NCI-H1436 treated with DMSO at 0.1 percent for 48 hours (cell line): ENCODE measurements at places on chromosomes 2 and 18.

GRCh38 chr2:175890636-175891242 is 111.3 kb downstream of the LNPK start:
- no peak for DNase-seq

DNA sequence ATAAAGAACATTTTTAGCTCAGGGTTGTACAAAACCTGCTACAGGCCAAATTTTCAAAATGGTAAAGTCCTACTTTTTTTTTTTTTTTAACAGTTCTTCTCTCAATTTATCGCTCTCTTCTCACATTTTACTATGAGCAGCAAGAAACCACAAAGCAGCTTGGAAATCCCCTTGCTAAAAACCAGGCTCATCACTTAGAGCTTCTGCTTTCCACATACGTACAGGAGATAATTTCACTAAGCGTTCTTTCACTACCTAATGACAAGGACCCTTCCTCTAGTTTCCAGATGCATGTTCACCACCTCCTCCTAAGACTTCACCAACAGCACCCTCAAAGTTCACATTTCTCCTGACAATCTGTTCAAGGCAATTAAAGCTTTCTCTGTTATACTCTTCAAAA is 294.9 kb upstream of the CYRIA start:
- DNase-seq = no peak

DNA sequence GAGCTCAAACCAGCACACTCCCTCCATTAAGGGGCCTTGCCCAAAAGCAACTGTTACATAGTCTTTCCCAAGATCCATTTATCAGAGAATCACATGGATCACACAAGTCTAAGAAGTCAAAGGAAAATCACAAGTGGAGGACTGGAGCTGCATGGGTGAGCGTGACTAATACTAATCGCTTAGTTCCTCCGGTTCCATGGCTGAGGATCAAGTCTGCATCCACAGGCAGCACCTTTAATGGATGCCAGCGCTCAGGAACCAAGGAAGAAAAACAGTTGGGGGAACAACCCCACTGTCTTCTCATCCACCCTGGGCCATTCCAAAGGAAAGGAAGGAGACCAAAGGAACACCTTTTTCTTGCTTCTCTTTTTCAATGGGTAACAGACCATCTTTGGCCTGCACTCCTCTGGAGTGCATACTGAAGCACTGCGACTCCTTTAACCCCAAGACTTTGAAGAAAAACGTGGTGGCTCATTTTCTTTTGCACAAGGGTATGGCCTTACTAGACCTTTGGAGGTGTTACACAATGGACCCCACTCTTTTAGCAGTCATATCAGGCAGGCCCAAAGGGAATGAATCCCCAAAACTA is 9.2 kb upstream of the WDR33 start:
- DNase-seq = no peak

DNA sequence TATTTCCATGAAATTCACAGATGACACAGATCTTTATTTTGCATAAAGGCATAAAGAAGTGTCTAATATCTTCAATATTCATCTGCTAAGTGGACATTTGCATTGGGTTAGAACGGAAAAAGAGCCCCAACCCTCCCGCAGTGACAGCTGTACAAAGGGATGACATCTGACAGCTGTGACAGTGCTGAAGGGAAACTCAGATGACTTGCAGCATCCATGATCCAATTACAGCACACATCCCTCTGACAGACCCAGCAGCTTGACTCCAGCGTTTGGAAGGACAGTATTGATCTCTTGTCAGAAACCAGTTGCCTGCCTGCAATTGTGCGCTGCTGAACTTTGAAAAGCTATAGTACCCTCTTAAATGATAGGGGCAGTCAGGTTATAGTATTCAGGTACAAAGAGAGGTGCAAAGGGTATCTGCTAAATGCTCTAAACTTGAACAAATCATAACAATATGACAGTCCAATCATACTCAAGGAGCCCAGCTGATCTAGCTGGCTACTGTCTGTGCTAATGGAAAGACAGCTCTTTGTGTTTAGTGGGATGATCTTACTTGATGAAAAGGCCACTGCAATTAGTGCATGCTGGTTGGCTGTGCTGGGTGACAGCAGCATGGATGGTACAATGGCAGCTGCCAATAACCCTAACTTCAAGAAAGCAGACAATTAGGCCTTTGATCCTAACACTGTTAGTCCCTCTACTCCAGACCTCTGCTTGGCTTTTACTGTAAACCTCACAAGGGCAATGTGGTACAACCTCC is 599.2 kb downstream of the NR4A2 start:
- DNase-seq = no peak

DNA sequence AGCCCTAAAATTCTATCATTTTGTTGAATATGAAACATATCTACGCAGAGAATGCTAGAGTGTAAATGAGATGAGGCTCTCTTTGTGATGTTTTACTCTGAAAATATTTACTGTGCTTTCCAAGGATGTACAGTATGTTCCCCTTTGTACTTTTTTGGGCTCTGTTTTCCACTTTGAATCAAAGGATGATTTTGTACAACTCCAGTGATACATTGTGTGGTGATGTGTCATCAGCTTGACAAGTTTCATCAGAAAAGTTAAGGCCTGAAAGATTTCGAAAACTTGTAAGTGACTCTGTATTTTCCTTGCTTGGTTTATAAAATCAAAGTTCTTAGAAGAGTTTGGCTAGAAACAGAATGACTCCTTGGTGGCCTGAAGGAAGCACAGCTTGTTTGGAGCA is 206.3 kb downstream of the LTBP1 start:
- DNase-seq = no peak

DNA sequence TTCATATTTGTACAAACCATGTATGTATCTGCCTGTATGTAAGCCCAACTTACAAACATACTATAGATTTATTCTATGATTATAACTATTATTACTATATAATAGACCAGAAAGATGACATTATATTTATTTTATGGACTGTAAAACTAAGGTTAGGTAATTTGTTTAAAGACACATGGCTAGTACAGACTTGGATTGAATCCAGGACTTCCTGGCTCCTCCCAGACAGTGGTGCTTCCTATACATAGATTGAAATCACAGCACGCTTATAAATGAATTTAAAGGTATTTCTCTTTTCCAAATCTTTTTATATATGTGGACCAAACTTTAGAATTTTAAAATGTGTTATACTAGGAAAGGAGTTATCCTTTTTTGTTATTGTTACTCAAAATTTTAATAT is 151.6 kb upstream of the MYO3B start:
- no peak for DNase-seq

DNA sequence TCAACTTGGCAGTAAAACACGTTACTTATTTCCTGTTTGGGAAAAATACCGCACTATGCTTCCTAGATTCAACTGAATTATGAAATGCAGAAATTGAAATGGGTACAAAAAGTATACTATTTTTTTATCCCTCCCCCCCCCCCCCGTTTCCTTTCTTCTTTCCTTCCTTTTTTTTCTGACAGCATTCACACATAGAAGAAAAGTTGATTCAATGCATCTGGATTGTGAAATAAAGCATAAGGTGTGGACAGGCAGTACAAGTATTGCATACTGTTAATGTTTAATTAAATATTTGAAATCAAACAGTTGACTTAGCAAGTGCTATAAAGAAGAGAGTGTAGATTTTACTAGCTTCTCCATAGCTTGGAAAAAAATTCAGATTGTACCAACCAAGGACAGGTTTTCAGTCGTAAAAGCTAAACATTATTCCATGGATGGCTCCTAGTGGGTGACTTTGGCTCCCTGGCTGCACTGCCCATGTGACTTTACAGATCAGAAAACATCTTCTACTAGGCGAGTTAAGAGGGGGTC is 21.6 kb upstream of the AGFG1 start:
- DNase-seq = no peak

- no peak for DNase-seq
Observed at GRCh38 chr2:2648094-2648493, 317.0 kb upstream of the MYT1L start.

- no peak for DNase-seq
Observed at GRCh38 chr18:49907346-49907929, 94.1 kb upstream of the ACAA2 start.

GRCh38 chr18:49494660-49495059 is 7.6 kb upstream of the C18orf32 start:
- DNase-seq = no peak

- DNase-seq = no peak
Observed at GRCh38 chr18:5628512-5629255, 84.9 kb upstream of the EPB41L3 start.

DNA sequence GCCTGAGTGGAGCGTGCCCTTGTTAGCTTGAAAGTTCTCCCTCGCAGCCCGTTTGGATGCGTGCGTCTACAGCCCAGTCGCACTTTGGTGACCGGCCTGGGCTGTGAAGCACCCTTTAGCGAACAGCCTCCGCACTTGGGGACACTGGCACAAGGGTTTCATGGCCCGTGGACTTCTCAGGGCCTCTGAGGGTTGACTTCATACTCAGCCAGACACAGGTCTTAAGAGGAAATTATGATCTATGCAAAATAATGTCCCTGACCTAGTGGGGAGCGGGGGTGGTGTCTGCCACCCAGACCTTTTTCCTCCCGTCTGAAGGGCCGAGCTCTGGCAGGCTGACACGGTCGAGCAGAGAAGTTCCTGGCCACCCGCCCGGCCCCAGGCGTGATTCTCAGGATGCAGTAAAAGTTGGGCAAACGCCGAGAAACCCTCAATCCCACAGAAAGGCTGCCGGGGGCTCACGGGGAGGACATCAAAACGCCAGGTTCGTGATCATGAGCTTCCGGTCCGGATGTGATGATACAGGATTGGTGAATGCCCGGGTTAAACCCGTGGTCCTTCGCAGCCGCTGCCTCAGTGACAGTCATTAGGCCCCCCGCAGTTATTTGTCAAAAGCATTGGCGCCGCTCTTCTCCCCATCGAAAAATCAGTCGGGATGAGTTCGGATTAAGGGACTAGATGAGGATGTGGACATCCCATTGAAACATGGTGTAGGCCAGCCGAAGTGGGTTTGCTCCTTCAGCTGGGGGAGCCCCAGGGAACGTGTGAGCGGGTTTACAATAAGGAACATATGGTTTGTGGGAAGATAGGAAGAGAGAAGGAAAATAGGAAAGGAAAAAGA is 3.6 kb upstream of the PAX3 start:
- no peak for DNase-seq

GRCh38 chr2:48414980-48415835 is 114.7 kb upstream of the STON1 start:
- no peak for DNase-seq

DNA sequence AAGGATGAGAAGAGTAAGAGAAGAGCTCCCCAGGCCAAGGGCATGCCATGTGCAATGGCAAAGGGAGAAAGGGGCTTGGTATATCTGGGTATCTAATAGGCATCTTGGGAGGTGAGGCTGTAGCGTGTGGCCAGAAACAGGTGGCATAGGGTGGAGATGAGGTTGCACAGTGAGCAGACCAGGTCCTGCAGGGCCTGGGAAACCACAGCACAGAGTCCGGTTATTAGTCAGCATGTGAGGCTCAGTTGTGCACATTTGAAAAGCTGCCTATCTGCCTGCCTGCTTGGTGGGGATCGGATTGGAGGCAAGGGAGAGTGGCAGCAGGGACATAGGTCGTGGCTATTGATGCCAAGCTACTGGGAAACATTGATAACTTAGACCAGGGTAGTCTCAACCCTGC is 190.6 kb downstream of the TPGS2 start:
- DNase-seq = no peak
